ENCODE measurements at places on chromosomes 4 and X. TPM values are rescaled to one million over a fixed set of nuclear protein-coding genes. Genes with fewer than 3 reads are reported as not detected.

- no peaks in the 10 kb centered on the region for H3K36me3 ChIP-seq
- no peak for DNase-seq
- no peaks in the 10 kb centered on the region for H3K27me3 ChIP-seq
Observed at GRCh38 chr4:152467101-152467500, 68.8 kb downstream of the FBXW7 start.

DNA sequence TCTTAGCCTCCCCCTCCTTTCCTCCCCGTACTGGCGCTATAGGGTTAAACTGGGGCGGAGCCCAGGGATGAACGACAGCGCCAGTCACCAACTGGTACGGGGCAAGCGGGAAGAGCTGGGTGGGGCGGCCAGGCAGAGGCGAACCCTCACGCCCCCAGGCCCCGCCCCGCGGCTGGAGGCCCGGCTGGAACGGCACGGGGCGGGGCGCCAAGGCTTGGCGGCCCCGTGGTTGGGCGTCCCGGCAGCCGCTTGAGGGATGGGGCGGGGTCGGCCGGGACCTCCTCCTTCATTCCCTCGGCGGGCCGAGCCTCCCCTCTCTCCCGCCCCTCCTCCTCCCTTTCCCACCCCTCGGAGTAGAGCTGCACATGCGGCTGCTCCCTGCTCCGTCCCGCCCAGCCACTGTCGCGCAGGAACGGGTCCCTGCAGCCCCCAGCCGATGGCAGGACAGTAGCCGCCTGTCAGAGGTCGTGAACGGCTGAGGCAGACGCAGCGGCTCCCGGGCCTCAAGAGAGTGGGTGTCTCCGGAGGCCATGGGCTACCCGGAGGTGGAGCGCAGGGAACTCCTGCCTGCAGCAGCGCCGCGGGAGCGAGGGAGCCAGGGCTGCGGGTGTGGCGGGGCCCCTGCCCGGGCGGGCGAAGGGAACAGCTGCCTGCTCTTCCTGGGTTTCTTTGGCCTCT is at the start of gene EDA:
Gene EDA (plus strand): TSS at position 335 of the 678 bp plus-strand sequence.
- peaks cover 2% of the 10 kb centered on the region for H3K36me3 ChIP-seq
- no peaks in the 10 kb centered on the region for H3K27me3 ChIP-seq
- H3K4me1 ChIP-seq = no peaks in the 10 kb centered on the region
- H3K4me3 ChIP-seq = peak within 1 kb of the TSS; percentile 74

- H3K4me3 ChIP-seq = no peak overlapping the region
- DNase-seq = peak; percentile 15
- H3K27me3 ChIP-seq = no peaks in the 10 kb centered on the region
- no peaks in the 10 kb centered on the region for H3K4me1 ChIP-seq
- H3K36me3 ChIP-seq = no peaks in the 10 kb centered on the region
Observed at GRCh38 chr4:6228158-6229067, 28.1 kb upstream of the JAKMIP1 start.

DNA sequence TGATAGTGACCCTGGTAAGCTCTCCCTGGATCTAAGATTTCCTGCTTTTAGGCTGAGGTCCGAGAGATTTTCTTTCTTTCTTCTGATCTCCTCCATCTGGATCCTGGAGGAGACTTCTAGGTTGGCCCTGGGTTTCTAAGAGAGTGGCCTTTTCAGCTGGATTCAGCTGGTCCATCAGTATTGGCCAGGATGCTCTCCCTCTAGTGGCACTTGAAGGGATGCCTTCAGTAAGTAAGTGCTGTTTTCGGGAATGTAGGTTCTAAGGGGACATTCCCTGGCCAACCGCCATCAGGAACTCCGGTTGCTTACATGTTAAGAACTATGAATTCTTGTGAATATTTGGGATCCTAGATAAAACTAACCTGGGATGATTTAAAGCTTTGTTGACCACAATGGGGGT is 56.9 kb downstream of the SERTM2 start:
- DNase-seq = peak; percentile 72
- H3K27ac ChIP-seq = no peak overlapping the region
- peaks cover 11% of the 10 kb centered on the region for H3K36me3 ChIP-seq
- no peak overlapping the region for H3K4me3 ChIP-seq
- H3K4me1 ChIP-seq = no peaks in the 10 kb centered on the region

DNA sequence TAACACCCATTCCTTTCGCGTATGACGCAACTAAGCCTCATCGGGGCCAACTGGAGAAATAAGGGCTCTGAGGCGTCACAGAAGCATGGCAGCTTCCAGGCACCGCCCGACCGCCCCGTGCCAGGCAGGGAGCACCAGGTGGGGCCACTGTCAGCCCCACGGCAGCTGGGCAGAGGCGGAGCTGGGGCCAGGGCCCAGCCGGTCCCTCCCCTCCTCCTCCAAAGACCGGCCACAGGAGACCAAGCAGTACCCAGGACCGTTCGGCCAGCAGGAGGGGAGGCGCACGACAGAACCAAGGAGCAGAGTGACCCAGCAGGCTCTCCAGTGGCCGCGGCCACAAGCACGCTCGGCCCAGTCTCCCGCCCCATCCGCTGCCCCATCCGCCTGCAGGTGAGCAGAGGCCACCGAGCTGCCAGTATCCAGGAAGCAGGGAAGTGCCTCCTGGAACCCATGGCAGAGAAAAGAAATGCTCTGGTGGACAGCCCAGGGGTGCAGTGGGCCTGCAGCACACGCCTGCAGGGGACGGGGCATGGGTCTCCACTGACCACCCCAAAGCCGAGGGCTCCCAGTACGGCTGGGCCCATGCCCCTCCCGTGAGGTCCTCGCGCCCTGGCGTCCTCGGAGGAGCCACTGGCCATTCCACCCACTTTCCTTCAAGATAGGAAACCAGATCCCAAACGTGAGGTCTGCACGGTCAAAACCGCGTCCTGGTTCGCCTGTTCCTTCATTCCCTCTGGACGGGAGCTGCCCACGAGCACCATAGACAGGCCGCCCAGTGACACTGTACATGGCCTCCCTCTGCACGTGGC is 9.6 kb downstream of the CTBP1 start:
- H3K27me3 ChIP-seq = no peaks in the 10 kb centered on the region
- no peak overlapping the region for H3K27ac ChIP-seq
- no peak for DNase-seq
- no peak overlapping the region for H3K4me3 ChIP-seq
- peaks cover 49% of the 10 kb centered on the region for H3K36me3 ChIP-seq
- no peaks in the 10 kb centered on the region for H3K4me1 ChIP-seq

DNA sequence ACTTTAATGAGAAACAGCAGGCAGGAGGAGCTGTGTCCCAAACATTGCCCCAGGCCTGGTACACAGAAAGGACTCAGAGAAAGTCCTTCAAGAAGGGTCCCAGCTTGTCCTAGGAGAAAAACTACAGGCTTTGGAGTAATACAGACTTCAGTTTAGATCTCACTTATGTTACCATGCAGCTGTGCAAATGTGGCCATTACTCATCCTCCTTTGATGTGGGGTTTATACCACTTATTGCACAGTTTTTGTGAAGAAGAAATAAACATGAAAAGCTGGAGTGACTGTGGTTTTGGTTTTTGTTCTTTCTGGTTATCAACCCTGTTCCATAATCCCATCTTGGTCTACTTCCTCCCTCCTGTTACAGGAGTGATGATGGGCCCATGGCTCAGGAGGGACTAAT is 8.1 kb upstream of the CYTL1 start:
- H3K4me3 ChIP-seq = no peak overlapping the region
- no peaks in the 10 kb centered on the region for H3K36me3 ChIP-seq
- no peak overlapping the region for H3K27ac ChIP-seq
- no peaks in the 10 kb centered on the region for H3K4me1 ChIP-seq
- DNase-seq = no peak

DNA sequence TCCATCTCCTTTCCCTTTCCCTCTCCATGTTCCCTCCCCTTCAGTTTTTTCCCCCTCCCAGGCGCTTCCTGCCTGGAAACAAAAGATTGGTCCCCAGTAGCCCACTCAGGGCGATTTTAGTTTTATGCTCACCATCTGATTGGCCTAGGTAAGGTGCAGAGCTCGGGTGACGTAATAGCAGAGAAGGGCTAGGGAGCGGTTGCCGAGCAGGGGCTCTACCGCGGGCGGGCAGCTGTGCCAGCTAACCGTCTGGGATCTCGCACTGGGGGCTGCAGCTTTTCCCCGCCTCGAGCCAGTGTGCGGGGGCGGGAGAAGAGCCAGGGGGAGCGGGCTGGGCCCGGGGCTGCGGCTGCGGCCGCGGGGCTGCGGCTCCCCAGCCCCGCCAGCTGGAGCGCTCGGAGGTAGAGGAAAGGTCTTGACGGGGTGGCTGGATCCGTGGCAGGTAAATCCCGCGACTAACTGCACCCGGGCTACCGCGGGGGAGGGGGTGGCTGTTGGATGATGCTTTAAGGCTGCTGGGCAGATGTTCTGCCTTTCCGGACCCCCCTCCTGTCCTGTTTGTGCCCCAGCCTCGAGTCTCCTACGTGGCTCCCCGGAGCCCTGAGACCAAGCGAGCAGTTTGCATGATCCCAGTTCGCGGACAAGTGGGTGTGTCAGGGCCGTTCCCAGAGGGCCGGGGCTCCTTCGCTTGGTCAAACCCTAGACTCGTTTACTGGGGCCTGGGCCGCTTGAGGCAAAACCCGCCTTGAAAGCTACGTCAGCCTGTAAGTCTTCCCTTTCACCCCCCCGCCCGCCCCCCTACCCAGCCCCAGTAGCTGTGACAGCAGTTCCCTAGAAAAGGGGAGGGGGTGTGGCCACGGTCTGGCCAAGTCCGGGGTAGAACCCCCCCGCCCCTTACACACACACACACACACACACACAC is at the start of gene PAK3:
Gene PAK3 (plus strand): TSS at position 218 of the 922 bp plus-strand sequence. CDS start 26,913 bp downstream, outside the sequence.
- no peak within 1 kb of the TSS for H3K27ac ChIP-seq
- peak; percentile 89 for DNase-seq
- no peaks in the 10 kb centered on the region for H3K27me3 ChIP-seq
- peak within 1 kb of the TSS; percentile 79 for H3K4me3 ChIP-seq

- peaks cover 2% of the 10 kb centered on the region for H3K4me1 ChIP-seq
- peak overlapping the region; percentile 48 for H3K27ac ChIP-seq
- H3K27me3 ChIP-seq = no peaks in the 10 kb centered on the region
- H3K36me3 ChIP-seq = peaks cover 15% of the 10 kb centered on the region
Observed at GRCh38 chrX:154074199-154074598, 23.3 kb downstream of the MECP2 start.

GRCh38 chrX:1894740-1895139 is 279.9 kb downstream of the ASMT start:
- H3K36me3 ChIP-seq = no peaks in the 10 kb centered on the region
- H3K27ac ChIP-seq = no peak overlapping the region
- H3K4me3 ChIP-seq = no peak overlapping the region
- H3K27me3 ChIP-seq = no peaks in the 10 kb centered on the region

GRCh38 chr4:48195853-48196252 is 61.8 kb upstream of the TXK start:
- no peaks in the 10 kb centered on the region for H3K36me3 ChIP-seq
- no peak overlapping the region for H3K27ac ChIP-seq
- H3K4me1 ChIP-seq = no peaks in the 10 kb centered on the region
- no peak for DNase-seq
- H3K27me3 ChIP-seq = no peaks in the 10 kb centered on the region
- no peak overlapping the region for H3K4me3 ChIP-seq

DNA sequence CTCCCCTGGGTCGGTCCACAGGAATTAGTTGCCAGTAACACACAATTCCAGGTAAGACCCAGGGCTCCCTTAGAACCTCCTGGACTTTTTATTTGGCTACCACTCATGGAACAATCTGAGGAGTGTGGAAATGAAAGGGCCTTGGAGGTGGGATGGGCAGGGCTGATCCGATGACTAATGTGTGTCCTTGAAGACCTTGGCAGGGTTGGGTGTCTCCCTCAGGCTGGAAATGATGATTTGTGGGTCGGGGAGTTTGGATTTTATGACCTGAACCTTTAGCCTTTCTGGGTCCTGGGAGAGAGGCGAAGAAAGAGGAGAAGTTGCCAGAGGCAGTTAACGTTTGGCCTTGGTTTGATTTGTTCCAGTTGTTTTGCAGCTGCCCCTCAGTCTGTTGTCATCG is 425.0 kb downstream of the MID1IP1 start:
- H3K27me3 ChIP-seq = no peaks in the 10 kb centered on the region
- peaks cover 8% of the 10 kb centered on the region for H3K36me3 ChIP-seq
- H3K27ac ChIP-seq = no peak overlapping the region
- no peak overlapping the region for H3K4me3 ChIP-seq
- DNase-seq = no peak
- peaks cover 4% of the 10 kb centered on the region for H3K4me1 ChIP-seq

GRCh38 chr4:52912608-52913007 is 50.5 kb downstream of the RASL11B start:
- no peak overlapping the region for H3K27ac ChIP-seq
- DNase-seq = no peak
- no peaks in the 10 kb centered on the region for H3K36me3 ChIP-seq

- H3K4me1 ChIP-seq = no peaks in the 10 kb centered on the region
- no peak overlapping the region for H3K27ac ChIP-seq
- no peak for DNase-seq
- no peaks in the 10 kb centered on the region for H3K36me3 ChIP-seq
- H3K27me3 ChIP-seq = no peaks in the 10 kb centered on the region
Observed at GRCh38 chrX:3230496-3230895, 116.0 kb downstream of the MXRA5 start.

DNA sequence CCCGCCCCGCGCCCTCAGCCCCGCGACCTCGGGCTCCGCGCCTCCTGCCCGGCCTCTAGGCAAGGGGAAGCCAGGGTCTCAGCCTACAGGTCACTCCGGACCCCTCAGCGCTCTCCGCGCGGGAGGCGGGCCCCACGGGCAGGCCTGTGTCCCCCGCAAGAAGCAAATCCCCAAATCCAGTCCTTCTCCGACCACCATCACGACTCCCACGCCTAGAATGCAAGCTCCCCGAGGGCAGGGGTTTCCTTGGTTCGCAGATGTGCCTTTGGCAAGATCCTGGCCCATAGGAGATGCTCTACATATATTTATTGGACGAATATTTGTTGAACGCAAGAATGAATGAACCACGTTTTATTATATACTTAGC is 260 bp upstream of the CCDC149 start:
- H3K27me3 ChIP-seq = no peaks in the 10 kb centered on the region
- H3K4me1 ChIP-seq = peaks cover 4% of the 10 kb centered on the region
- peaks cover 44% of the 10 kb centered on the region for H3K36me3 ChIP-seq
- H3K27ac ChIP-seq = no peak overlapping the region

- no peak overlapping the region for H3K4me3 ChIP-seq
- no peak overlapping the region for H3K27ac ChIP-seq
- no peak for DNase-seq
Observed at GRCh38 chr4:56745042-56745441, 63.9 kb upstream of the HOPX start.

GRCh38 chr4:61851126-61851525 is 651.0 kb downstream of the ADGRL3 start:
- H3K27ac ChIP-seq = no peak overlapping the region
- H3K36me3 ChIP-seq = peaks cover 26% of the 10 kb centered on the region
- H3K4me3 ChIP-seq = no peak overlapping the region
- H3K27me3 ChIP-seq = no peaks in the 10 kb centered on the region
- no peak for DNase-seq
- H3K4me1 ChIP-seq = peaks cover 3% of the 10 kb centered on the region

DNA sequence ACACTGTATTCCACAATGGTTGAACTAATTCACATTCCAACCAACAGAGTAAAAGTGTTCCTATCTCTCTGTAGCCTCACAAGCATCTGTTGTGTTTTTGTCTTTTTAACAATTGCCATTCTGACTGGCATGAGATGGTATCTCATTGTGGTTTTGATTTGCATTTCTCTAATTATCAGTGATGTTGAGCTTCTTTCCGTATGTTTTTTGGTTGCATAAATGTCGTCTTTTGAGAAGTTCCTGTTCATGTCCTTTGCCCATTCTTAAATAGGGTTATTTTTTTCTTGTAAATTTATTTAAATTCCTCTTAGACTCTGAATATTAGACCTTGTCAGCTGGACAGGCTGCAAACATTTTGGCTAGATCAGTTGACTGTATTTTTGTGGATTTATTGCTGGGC is 78.2 kb downstream of the VSIG4 start:
- H3K27me3 ChIP-seq = no peaks in the 10 kb centered on the region
- H3K4me3 ChIP-seq = no peak overlapping the region
- no peaks in the 10 kb centered on the region for H3K4me1 ChIP-seq
- H3K36me3 ChIP-seq = peaks cover 3% of the 10 kb centered on the region
- H3K27ac ChIP-seq = no peak overlapping the region

Gene DRD5
- total RNA-seq = not detected

Gene TADA2B
- total RNA-seq = 14.0 TPM

Gene GATA1
- not detected for total RNA-seq

Gene BEND4
- total RNA-seq = 25.1 TPM

Gene MAGEH1
- 7.3 TPM for total RNA-seq

Gene CENPVL2
- total RNA-seq = 2.8 TPM

Gene NHSL2
- total RNA-seq = 5.7 TPM

Gene STPG2
- total RNA-seq = 0.11 TPM
